ENCODE measurements at places on chromosomes 1 and 21.

GRCh38 chr1:18422076-18422777 lies 58.5 kb upstream of the KLHDC7A start:
- DNase-seq, result no peak

DNA sequence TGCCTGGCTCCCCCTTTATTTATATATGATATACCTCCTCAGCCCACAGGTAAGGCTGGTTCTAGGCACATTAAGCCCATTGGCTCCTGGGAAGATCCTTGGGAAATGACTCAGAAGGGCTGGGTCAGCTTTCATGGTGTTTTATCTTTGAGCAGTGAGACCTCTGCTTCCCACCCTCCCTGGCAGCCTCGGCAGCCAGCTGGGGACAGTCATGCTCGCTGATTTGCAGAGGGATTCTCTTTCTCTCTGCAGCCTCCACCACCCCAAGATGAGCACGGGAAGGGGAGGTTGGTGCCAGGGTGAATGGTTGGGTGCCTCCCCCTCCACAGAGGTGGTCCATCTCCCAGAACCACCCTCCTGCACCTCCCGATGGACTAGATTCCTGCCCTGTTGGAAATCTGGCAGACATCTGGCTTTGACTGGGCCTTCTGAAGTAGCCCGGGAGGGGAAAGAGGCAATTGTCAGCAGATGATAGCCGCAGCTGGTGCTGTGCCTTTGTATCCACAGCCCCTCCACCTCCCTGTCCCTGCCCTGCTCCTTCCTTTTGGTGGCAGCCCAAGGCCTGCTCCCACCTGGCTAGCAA lies 24.6 kb downstream of the IER5 start:
- peak; percentile 52 for DNase-seq

- DNase-seq, result no peak
Observed at GRCh38 chr1:173173388-173173787, 33.7 kb downstream of the TNFSF4 start.

- DNase-seq, result no peak
Observed at GRCh38 chr1:245418077-245418476, 263.3 kb downstream of the KIF26B start.
